ENCODE measurements at places on chromosomes 3 and 15.

GRCh38 chr15:29913528-29914135, 91.4 kb upstream of the TJP1 start:
- no peak for DNase-seq

DNA sequence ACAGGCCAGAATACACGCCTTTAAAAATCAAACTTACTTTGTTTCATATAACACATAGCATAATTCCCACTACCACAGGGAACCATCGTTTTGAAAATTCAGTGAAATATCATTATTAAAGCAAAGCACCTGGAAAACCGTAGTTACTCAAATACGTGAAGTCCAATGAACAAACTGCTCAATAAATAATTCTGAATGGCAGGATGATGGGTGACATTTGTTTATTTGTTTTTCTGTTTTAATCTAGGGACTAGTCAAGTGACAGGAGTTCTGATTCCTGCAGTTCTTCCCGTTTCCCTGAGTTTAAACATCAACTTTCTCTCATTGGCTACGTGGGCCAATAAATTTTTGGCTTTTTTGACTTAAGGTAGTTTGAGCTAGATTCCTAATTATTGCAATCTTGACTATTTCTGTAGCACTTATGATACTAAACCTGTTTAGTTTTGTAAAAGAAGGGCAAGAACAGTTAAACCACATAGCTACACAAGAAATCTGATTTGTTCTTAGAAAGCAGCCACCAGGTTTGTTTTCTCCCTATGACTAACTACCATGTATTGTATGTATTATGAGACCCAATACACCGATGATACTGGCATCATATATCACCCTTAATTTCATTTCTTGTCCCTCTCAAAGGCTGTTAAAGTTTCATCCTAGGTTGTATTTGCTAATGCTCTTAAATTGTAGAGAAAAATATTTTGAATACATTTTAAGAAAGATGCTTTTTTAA, 411.2 kb downstream of the SHQ1 start:
- DNase-seq, result no peak

GRCh38 chr3:117746066-117746465, 1036.5 kb downstream of the TUSC7 start:
- DNase-seq, result no peak

- no peak for DNase-seq
Measured at GRCh38 chr3:13543253-13543652, 5.7 kb upstream of the FBLN2 start.

DNA sequence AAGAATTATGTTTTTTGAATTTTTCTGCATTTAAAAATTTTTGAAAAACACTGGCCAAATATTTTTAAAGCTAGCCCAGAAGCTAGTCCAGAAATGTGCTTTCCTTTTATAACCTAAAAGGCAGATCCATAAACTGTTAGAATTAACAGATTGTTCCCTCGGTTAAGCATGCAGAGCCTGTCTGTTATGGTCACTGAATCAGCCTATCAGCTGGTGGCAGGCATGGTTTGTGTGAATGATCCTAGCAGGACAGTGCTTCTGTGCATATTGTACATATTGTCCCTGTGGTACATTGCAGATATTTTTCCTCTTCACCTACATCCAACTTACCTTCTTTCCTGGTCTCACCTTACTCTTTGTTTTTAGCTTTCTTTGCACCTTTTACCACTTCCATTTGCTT, 53.3 kb downstream of the RARB start:
- no peak for DNase-seq

GRCh38 chr15:78120523-78120922, 10.7 kb downstream of the CIB2 start:
- DNase-seq, result no peak

DNA sequence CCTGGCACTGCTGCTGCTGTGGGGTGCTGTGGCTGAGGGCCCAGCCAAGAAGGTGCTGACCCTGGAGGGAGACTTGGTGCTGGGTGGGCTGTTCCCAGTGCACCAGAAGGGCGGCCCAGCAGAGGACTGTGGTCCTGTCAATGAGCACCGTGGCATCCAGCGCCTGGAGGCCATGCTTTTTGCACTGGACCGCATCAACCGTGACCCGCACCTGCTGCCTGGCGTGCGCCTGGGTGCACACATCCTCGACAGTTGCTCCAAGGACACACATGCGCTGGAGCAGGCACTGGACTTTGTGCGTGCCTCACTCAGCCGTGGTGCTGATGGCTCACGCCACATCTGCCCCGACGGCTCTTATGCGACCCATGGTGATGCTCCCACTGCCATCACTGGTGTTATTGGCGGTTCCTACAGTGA, 2.1 kb downstream of the GRM2 start:
- DNase-seq, result no peak

DNA sequence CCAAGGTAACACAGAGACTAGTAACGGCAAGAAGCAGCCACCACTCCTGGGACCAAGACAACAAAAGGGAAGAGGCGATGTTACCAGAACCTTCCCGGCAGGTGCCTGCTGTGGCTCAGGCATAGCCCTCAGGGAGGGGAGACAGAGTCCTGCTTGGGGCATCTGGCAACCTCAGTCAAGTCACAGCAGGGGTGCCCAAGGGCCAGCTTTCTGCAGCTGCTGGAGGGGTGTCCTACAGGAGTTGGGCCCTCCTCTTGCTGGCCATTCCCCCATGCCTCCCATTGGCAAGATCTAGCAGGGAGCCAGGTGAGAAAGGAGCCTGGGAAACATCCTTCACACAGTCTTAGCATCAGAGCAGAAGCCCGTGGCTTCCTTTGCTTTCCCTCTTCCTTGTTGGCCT, 197.3 kb upstream of the IL12A start:
- DNase-seq, result no peak

DNA sequence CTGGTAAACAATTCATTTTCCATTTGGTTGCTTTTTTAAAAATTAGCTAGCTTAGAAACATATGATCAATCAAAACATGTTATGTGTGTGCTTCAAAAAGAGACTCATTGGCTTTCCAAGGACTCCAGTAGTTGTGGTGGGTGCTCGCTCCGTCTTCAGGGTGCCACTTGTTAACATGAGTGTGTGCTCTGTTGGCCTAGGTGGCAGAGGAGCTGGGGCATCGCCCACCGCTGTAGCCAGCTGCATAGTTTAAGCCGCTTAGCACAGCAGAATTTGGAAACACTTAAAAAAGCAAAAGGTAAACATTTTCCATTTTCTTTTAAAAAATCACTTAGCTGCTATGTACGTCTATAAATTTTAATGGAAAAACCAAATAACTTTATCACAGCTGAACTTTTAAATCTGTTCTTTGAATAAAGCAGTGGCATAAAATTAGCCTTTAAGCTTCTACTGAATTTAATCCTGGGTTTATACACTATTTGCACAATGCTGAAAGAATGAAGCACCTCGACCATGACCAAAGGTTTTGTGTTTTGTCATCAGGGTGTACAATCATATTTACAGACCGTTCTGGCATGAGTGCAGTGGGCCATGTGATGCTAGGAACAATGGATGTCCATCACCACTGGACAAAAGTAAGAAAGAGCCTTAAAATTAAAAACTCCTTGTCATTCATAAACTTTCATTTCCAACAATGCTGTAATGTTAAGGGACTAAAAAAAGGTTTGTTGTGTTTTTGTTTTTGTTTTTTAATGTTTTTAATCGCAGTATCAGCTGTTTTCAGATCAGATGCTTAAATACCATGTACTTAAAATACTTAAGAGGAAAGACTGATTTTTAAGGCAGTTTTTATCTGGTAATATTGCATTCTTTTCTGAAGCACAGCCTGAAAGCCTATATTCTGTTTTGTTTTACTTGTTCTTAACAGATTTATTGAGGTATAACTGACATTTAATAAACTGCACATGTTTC, 57.9 kb downstream of the TCAIM start:
- no peak for DNase-seq

DNA sequence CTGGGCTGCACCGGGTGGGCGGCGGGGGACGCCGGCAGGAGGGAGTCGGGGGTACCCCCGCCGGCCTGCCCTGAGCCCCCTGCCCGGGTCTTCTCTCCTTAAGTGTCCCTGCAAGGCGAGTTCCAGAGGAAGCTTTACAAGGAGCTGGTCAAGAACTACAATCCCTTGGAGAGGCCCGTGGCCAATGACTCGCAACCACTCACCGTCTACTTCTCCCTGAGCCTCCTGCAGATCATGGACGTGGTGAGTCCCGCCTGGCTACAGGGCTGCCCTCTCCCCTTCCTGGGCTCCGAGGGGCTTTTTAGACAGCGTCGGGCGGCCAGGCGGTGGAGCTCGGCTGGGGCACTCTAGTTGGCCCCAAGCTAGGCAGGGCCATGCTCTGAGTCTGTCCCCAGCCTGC, 480 bp downstream of the CHRNA7 start:
- no peak for DNase-seq

DNA sequence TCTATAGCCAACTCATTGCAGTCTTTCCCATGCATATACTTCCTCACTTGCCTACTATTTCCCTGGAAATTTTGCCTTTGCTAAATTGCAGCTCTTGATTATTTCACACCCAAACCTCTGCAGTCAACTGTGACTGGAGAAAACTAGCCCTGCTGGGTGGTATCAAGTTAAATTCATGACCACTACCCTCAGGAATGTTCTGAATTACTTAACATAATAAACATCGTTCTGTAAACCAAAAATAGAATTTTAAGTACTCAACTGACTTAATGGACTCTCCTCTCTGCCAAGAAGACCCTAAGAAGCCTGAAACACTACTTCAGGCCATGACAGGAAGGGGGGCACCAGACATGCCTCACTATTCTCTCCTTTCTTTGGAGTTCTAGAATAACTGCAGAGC, 1278.0 kb upstream of the GBE1 start:
- no peak for DNase-seq

DNA sequence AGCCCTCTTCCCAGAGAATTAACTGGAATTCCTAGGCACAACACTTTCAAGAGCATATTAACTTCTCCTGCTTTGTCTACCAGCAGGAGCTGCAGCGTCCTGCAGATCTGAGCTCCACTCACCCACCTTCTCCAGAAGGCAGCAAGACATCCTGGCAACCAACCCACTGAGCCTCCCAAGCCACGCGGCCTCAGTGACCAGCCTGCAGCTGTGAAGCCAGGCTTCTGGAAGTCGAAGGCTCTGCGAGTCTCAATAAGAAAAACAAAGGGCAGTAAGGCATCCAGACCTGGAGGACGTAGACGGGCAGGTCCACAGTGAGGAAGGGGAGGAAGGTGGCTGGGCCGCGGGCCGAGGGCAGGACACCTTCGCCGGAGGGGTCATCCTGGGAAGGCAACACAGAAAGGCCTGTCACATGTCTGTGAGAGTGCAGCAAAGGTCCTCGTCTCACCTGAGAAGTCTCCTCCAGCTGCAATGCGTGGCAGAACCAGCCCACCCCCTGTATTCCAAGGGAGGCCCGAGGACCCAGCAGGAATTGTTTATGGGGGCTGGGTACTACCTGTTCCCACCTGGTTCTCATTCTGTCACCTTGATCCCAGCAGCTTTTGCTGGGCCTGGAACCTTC, 36.2 kb downstream of the ZXDC start:
- no peak for DNase-seq

- DNase-seq, result peak; percentile 61
Measured at GRCh38 chr15:78437107-78437761, 782 bp upstream of the IREB2 start.

GRCh38 chr3:103269287-103269686, 834.5 kb downstream of the ZPLD1 start:
- no peak for DNase-seq

GRCh38 chr15:72835294-72835890, 51.8 kb upstream of the ADPGK start:
- no peak for DNase-seq

GRCh38 chr3:46693892-46694226, 380 bp upstream of the ALS2CL start:
- peak; percentile 46 for DNase-seq

GRCh38 chr3:127083778-127084397, 101.0 kb downstream of the PLXNA1 start:
- DNase-seq, result no peak

- DNase-seq, result no peak
Measured at GRCh38 chr15:39388118-39388517, 192.8 kb upstream of the THBS1 start.

- no peak for DNase-seq
Measured at GRCh38 chr3:180467177-180467576, 134.8 kb upstream of the TTC14 start.

- DNase-seq, result no peak
Measured at GRCh38 chr3:69082361-69082760, 2.2 kb upstream of the UBA3 start.

DNA sequence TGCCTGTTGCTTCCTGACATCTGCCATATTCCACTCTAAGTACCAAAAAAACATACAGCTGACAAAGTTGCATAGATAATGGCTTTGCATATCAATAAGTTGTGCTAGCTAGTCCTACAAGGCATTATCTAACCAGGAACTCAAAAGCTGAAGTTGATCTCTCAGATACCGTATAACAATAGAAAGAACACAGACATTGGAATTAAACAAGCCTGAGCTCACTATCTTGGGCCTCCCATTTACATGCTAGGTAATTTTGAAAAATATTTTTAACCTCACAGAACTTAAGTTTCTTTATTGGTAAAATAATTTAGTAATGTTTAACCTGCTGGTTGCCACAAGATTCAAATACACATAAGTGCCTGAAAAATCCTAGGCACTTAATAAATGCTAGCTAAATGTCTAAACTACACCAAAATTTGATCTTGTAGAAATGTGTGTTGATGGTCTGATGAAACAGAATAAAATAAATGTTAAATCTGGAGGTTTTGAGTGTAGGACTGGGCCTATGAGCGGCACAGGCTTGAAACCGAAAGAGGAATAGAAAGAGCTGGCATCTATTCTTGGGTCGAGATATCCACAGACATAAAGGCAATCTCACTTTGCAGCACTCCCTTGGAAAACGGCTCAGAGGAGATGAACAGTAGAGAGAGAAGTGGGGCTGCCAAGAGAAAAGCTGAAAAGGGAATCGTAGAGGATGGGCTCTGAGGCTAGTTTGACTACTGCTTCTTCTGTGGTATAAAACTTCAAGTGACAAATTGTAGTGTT, 29.9 kb upstream of the TTC14 start:
- no peak for DNase-seq

GRCh38 chr3:128923576-128923975, 44.2 kb downstream of the ACAD9 start:
- DNase-seq, result no peak

DNA sequence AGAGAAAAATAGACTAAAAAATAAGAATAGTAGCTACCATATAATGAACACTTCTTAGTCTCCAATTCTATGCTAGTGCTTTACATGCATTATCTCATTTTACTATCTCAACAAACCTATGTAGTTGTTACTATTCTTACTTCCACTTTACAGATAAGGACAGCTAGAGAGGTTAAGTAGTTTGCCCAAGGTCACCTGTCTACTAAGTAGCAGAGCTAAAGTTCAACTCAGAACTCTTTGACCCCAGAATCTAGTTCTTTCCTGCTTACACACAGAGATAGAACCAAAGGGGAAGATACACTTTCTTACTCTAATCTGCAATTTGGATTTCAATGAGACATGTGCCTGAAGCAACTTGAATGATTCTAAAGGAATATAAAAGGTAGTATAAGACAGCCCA, 24.7 kb upstream of the SPRED1 start:
- DNase-seq, result no peak

GRCh38 chr15:24017470-24017869, 330.4 kb upstream of the NDN start:
- no peak for DNase-seq

DNA sequence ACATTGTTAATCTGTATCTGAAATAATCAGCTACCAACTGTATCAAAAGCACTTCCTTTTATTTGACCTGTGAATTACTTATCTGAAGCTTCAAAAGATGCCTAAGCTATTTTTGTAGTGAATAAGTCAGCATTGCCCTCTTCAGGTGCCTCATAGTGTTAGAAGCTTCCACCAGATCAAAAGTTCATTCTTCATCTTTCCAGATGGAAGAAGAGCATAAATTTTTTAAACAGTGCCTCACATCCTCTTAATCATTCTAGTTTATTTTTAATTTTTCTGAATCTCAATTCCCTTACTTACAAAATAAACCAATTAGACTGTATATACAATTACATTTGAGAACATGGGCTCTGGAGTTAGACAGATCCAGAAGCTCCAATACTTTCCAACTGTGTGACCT, 65.0 kb downstream of the MYO5A start:
- DNase-seq, result no peak

Measured in activated CD4-positive, CD25-positive, alpha-beta regulatory T cell (primary cell).